ENCODE measurements at places on chromosomes 16 and 17.

- DNase-seq, result no peak
Measured at GRCh38 chr17:80138856-80139426, 8.0 kb downstream of the EIF4A3 start.

DNA sequence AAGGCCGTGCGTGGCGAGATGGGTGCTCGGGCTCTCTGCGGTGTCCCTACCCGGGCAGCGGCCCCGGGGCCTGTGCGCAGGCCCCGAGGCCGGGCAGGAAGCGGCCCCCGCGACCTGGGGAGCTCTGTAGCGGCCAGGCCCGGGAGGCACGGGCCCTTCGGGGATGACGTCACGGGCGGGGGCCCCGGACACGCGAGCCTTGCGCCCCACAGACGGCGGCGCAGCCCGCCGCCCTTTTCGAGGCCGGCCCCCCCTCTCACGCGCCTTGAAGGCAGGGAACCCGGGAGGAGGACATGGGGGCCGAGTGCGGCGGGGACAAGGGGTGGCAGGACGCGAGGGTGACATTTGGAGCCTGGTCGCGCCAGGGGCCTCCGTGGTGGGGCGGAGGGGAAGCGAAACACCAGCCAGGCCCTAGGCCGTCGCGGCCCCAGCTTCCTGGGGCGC, 1.1 kb downstream of the RAI1 start:
- DNase-seq, result no peak

- no peak for DNase-seq
Measured at GRCh38 chr16:11524098-11524760, 62.5 kb downstream of the LITAF start.

- DNase-seq, result no peak
Measured at GRCh38 chr17:39144416-39144840, 7.0 kb downstream of the PLXDC1 start.

GRCh38 chr17:12745486-12745885, 43.8 kb upstream of the ARHGAP44 start:
- DNase-seq, result no peak

DNA sequence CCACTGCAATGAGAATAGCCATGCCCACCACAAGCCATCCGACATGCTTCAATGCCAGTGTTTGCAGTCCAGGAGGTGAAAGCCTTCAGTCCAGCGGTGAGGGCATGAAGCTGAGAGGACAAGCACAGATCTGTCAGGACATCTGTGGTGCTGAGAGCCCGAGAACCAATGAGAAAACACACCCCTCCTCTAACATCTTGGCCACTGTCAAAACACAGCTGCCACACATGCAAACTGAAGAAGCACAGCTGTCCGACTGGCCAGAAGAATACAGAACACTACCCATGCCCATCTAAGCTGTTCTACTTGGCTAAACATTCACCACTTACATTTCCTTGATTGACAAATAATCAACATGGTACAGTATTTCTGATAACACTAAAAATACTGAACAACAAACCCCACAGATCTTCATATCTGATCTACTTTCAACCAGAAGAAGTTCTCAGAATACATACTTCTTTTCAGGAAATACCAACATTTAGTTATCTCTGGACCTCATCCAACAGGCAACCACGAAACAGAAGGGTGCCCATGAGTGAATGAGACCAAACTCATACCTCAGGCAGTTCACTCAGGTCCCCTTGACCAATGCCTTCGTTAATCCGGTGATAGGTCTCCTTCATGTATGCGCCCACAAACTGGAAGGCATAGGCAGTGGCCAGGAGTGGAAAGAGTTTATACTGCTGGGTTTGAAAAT, 10.2 kb upstream of the FBF1 start:
- no peak for DNase-seq

DNA sequence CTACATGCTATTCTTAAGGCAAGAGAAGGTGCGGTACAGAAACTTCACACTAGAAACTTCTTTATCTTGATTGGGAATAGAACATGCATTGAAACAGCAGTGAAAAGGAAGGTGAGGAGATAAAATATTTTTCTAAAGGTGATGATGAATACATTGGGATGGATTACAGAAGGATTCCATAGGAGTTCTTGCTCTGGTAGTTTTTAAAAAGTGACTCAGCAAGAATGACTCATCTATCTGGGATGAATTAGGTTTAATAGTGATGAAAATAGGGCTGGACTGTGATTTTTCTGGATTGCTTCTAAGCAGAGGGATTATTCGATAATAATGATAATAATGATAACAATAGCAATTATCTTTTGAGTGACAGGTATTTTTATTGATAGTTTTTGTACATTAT, 65.6 kb upstream of the HS3ST4 start:
- no peak for DNase-seq

DNA sequence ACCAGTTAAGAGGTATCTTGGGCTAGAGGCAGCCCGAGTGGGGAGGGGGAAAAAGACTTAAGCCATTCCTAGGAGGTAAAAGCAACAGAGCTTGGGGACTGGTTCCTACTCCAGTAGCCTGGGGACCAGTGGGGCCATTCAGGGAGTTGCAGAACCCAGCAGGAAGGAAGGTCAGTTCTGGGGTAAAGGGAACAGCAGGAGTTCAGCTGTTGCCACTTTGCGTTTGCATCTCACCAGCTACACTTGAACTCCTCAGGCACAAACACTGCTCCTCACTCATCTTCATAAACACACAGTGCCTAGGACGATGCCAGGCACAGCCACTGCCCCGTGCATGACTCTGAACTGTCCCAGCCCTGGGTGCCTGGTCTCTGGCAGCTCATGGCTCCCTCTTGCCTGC, 4.0 kb downstream of the HAP1 start:
- no peak for DNase-seq

GRCh38 chr16:2897110-2897509, 14.1 kb downstream of the FLYWCH2 start:
- DNase-seq, result no peak

DNA sequence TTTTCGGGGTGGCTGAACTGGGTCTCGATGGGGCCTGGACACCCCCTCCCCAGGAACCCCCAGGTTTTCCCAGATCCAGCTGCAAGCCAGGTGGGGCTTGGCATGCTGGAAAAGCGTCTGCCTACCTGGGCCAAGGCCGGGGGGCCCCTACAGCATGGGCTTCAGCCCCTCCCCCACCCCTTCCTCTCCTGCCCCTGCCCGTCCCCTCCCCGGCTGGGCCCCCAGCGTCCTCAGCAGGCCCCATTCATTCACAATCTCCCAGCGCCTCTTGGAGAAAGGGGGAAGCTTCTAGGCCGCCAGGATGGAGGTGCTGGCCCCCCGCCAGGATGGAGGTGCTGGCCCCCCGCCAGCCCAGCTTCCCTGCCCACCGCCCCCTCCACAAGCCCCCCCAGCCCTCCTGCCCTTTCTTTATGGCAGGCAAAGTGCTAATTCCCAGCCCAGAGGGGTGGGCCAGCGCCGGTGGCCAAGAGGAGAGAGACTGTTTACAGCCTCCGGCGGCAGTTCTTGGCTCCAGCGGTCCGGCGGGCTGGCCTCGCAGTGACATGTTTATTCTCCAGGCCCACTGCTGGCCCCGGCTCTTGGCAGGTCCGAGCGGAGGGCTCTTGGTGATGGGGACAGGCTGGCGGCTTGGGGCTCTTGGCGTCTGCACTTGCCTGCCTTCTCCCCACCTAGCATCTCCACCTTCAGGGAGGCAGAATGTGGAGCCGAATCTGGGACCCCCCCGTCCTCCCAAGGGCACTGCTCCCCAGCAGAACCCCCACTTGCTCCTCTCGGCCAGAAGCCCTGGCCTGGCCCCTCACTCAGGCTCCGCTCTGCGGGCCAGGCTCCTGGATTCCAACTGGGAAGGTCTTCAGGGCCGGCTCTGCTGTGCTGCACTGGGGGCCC, 94.4 kb upstream of the CIBAR2 start:
- no peak for DNase-seq

DNA sequence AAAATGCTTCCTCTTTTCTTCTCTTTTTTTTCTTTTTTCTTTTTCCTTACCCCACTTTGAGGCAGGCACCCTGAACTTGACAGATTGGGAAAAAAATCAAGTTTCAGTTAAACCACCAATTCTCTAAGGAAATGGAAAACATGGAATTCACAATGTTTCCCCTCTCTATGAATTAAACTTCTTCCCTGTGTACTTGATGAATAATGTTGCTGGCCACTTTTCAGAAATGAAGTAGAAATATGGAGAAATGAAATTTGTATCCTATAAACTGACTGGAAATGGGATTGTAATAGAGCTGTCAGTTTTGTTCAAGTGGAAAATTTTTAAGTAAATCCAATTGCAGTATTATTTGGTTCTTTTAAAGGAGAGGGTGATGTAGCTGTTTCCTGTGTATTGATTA, 129.8 kb downstream of the CLEC16A start:
- no peak for DNase-seq

GRCh38 chr17:34613064-34614019, 34.0 kb downstream of the TMEM132E start:
- no peak for DNase-seq

DNA sequence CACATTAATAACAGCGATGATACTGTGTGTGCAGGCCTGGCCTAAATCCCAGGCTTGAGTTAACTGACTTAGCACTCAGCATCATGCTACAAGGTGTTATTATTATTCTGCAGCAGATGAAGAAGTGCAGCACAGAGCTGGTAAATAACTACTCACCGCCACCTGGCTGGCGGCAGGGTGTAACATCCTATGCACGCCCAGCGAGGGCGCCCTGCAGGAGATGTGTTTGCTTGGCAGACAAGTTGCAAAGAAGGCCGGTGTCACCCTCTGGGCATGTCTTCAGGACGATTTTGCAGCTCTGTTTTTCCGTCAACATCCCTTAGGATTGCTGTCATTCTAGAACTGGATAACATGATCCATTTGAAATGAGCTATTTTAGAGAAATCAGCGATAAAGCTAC, 30.1 kb downstream of the DNAH9 start:
- DNase-seq, result no peak

DNA sequence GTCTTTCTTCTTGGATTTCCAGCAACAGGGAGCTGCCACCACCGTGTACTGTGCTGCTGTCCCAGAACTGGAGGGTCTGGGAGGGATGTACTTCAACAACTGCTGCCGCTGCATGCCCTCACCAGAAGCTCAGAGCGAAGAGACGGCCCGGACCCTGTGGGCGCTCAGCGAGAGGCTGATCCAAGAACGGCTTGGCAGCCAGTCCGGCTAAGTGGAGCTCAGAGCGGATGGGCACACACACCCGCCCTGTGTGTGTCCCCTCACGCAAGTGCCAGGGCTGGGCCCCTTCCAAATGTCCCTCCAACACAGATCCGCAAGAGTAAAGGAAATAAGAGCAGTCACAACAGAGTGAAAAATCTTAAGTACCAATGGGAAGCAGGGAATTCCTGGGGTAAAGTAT, 389.0 kb downstream of the MAF start:
- DNase-seq, result no peak

DNA sequence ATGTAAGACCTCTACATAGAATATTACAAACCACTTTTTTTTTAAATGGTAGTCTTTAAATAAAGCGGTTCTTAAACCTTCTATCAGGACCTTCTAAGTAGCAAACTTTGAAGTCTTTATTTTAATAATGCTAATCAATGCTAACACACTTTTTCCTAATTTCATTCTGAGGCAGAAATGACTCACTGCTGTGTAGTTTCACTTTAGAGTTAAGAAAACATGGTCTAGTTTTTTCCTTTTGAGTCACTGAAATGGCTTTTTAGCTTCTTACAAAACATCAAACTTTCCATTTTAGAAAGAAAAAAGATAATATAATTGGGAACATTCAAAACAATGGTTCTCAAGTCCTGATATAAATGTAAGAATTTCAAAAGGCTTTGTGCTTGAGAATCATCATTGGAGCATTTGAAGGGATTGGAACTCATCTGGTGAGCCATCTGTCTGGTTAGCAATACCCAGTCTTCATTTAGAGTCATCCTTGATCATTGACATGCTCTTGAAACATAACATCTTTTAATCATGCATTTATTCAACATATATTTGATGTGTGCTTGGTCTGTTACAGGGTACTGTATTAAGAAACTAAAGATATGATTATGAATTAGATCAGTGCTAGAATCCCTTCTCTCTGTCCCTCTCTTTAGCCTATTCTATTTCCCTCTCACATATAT, 258.3 kb upstream of the MON1B start:
- no peak for DNase-seq

DNA sequence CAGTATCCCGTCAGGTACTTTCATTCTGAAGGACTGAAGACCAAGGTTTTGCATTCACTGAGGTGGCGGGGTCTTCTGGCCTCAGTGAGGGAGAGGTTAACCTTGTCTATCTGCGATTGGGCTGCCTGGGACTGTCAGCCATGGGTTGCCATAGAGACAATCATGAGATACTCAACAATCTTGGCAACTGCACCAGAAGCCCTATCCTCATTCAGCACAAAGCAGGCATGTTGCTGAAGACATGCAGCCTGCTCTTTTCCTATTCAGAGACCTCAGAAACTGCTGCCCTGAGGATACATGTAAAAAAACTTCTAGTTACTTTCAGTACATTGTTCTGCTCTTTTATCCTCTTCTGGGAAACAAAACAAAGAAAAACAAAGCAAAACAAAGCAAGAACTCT, 146.3 kb upstream of the PIRT start:
- no peak for DNase-seq

- no peak for DNase-seq
Measured at GRCh38 chr16:6846452-6846851, 486.2 kb upstream of the RBFOX1 start.

- DNase-seq, result no peak
Measured at GRCh38 chr16:67336648-67337047, 10.0 kb downstream of the LRRC36 start.

DNA sequence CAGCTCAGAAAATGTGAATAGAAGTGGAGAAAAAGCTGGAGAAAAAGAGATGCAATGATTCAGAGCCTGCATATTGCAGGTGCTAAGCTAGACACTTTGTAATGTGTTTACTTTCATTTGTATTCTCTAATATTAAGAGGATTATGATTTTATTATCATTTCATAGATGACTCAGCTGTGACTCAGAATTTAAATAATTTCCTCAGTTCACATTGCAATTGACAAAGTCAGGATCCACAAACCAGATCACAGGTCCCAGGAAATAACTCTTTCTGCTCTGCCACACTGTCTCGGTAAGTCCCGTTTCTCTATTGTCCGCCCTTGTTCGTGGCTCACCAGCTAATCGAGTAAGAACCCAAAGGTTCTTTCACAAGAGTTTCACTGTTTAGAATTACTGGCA, 235.4 kb upstream of the MON1B start:
- DNase-seq, result no peak

DNA sequence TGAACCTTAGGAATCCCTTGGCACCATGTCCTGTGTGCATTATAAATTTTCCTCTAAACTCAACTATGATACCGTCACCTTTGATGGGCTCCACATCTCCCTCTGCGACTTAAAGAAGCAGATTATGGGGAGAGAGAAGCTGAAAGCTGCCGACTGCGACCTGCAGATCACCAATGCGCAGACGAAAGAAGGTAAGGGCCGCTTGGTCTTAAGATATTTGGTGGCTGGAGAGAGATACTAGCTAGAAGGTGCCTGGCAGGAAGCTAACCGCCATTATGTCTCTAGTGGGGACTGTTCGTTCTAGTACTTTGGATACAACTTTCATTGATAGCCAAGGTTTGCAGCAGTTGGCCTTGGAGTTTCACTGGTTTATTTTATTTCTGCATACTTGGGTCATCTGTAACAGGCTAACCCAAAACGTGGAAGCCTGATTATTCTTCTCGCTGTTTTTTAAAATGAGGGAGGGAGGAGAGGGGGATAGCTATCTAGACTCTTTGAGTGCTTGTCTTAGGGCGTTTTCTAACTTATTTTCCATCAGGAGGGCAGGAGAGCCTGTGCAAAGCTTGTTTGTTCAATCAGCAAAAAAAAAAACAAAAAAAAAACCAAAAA, 1.3 kb downstream of the RBBP6 start:
- DNase-seq, result no peak

Data from stimulated activated CD4-positive, alpha-beta T cell treated with anti-CD3 and anti-CD28 coated beads, Interleukin-2, amount 100 ng/mL, for 48 hours (primary cell).